GM04503 (cell line): ENCODE measurements at places on chromosomes 1 and 21.
A peak's percentile ranks its signal among the peaks of the same experiment; 100 is the strongest.

DNA sequence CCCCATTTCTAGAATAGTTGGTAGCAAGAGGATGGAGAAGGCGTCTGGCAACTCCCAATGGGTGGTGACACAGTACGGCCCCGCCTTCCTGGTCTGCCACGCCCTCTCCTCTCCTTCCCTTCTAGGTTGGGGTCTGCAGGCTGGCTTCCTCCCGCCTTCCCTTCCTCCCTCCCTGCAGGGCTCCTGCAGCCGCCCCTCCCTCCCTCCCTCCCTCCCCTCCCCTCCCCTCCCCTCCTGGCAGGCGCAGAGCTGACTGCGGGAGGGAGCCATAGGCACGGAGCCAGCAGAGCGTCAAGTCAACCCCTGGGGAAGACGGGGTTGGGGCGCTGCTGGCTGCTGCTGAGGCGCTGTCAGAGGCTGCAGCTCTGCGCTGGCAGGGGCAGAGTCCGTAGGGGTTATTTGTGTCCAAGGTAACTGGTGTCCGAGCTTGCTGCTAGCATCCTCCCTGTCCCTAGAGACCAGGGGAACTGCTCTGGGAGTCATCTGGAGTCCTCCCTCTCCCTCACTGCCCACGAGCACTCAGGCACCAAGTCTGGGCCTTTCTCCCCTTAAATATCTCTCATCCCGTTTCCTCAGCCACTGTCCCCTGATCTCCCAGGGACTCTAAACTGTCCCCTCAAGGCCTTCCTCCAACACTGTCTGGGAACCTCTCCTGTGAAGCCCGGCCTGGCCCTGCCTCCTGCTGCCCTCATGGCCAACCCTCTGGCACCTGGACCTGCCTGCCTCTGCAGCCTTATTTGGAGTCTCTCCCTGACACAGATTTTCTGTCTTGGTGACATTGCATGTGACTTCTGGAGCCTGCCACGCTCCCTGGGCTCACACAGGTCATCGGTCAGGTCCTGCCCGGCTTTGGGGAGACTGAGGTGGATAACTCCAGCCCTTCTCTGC, 57.4 kb upstream of the ACOT11 start:
- no peak for DNase-seq

- DNase-seq = no peak
These were observed 7.2 kb downstream of the CNST start for GRCh38 chr1:246573491-246573890.

- no peak for DNase-seq
These were observed 303.6 kb downstream of the LMX1A start for GRCh38 chr1:165052936-165053335.

DNA sequence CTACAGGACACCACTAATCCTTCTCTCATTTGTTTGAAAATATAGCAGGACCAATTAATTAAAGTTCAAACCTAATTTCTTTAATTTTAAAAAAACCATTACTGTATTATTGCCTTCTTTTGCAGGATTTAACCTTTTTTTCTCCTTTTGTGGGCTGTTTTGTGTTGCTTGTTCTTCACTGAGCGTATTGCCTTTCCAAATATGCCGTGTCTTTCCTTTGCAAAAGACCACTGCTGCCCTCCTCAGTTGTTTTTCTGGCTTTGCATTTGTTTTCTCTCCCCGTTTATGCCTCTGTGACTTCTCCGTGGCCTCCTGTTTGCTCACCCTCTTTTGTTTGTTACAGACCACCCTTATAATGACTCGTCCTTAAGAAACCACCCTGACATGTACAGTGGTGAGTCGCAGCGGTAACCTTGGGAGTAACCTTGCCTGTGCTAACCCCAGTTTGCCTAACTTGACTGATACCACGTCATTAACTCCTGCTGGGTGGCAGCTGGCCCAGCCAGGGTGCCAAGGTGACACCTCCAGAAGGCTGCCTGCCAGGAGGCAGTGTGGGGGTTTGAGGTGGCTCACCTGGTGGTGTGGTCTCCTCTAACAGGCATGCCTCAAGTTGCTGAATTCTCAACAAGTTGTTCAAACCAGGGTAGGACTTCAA, 81.1 kb upstream of the CNTN2 start:
- DNase-seq = no peak

DNA sequence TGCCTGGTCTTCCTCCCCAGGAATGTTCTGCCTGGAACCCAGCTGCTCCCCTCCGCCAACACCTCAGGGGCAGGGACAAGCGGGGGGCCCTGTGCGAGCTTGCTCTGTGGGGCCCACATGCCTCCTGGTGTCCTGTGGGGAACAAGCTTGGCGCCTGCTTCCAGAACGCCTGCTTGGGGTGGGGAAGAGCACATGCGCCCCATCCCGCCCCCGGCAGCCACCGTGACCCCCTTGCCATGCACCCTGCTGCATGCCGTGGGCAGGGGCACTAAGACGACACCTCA, 57.4 kb downstream of the MEGF6 start:
- DNase-seq = no peak

DNA sequence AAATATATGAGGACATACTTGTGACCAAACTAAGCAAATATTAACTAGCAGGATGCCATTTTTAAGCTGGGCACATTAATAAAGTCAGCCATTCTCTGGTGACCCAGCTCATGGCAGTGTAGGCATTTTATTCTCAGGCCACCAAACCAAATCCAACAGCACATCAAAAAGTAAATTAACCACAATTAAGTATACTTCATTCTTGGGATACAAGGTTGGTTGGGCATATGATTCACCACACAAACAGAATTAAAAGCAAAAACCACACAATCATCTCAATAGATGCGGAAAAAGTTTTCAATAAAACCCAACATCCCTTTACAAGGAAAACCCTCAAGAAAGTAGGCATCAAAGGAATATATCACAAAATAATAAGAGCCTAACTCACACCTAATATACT, 101.3 kb downstream of the FAF1 start:
- no peak for DNase-seq

DNA sequence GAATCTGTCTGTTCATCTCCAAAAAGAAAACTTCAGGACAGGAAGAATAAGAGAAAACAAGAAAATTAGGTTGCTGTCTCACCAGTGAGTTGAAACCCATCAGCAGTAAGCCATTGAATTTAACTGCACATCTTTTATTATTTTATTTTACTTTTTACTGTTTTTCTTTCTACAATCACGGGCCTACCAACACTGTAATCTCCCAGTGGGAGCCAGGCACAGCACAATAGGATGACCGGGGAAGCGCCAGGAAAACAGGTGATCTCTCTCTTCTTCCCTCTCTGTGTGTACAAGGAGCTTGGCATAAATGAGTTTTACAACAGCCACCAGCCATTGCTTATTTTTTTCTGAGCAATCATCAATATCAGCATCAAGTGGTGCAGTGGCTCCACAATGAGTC, 113.1 kb upstream of the ESRRG start:
- no peak for DNase-seq

DNA sequence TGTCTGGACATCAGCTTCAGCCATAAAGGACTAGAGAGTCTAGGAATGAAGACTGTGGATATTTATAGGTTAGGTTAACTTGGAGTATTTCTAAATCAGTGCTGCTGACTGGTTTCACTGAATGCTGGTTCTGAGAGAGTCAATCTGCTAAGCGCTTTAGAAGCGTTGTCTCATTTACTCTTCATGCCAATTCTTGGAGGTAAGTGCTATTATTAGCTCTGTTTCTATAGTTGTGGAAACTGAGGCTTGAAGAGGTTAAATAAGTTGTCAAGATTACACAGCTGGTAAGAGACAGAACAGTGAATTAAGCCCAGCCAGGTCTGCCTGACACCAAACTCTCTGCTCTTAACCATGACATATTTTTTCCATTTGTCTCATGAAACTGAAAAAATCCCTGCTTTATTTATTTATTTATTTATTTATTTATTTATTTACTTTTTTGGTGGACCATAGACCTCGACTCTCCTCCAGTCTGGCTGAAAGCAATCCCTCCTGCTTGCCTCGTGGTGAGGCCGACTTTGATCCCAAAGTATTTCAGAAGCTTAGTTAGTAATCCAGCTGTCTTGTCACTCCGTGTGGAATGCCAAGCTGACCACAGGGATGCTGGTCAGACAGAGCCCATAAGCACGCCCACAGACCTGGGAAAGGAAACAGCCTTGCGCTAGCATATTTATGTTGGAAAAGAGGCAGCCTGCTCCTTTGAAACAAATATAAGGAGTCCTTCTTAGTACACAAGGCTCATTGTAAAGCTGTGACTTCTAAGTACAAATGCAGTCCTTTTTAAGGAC, 16.9 kb downstream of the NTMT2 start:
- DNase-seq = peak; percentile 71

DNA sequence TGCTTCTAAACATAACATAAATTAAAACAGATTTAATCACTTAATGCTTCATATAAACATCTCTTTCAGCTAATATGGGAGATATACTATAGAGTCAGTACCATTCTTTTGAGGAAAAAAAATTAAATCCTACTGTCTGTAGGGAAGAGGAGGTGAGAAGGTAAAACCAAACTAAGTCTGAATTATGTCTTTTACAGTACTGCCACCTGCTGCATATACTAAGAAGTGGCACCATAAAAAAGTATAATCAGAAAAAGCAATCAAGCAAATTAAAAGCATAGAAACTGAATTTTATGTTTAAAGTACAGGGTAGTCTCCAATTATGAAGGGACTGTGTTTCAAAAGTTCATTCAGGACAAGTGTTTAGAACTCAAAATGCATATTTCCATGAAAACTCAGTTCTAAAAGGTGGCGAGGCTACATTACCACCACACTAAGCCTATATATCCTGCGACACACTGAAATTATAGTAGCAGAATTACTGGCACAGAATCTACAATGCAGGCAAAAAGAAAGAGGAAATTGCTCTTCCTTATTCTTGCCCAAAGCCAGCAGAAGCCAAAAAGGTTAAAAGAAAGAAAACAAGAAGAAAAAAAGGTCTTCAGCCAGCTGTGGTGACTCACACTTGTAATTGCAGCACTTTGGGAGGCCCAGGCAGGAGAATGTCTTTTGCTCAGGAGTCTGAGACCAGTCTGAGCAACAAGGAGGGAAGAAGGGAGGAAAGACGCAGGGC, 9.0 kb downstream of the NSL1 start:
- DNase-seq = no peak

DNA sequence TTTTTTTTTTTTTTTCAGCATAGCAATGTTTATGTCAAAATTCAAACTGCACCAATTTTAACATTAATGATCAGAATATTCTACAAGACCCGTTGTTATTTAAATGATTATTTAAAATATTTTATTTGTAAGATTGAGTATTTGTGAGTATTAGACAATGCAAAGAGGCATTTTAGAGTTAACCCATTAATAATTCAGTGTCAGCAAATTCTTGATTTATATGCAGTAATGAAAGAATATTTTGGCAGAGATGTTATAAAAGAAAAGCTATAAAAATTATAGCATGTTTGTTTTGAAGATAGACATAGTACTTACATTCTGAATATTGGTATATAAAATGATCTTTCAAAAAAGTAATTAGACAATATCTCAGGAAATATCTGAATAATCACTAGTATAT, 269.5 kb upstream of the ZRANB2 start:
- DNase-seq = no peak

GRCh38 chr1:153474347-153474746, 13.9 kb upstream of the S100A7 start:
- no peak for DNase-seq

DNA sequence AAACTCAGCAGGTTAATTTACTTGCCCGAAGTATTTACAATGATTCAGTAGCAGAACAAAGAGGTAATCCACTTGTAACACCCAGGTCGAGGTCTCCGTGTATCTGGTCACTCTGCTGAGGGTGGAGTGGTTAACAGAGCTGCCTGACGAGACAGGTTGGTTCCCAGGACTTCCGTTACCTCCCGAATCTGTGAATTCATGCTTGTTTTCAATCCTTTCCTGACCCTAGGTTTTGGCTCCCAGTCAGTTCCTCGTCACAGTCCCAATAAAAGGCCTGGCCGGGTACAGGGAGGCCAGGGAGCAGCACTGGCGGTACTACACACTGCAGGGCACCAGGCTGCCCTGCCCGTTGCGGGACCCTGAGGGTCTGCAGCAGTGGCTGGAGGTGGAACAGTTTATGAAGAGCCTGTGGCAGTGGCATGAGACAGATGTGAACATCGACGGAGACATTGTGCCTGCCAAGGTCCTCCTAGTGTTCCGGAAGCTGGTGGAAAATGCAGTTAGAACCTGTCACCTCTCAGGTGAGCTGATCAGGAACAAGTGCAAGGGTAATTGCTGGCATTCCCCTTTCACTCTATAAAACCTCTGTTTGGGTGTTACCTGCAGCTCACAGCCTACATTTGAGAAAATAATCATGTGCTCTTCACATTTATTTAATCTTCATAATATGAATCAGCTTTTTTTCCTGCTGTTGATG, 12.8 kb downstream of the MAB21L3 start:
- DNase-seq = no peak

DNA sequence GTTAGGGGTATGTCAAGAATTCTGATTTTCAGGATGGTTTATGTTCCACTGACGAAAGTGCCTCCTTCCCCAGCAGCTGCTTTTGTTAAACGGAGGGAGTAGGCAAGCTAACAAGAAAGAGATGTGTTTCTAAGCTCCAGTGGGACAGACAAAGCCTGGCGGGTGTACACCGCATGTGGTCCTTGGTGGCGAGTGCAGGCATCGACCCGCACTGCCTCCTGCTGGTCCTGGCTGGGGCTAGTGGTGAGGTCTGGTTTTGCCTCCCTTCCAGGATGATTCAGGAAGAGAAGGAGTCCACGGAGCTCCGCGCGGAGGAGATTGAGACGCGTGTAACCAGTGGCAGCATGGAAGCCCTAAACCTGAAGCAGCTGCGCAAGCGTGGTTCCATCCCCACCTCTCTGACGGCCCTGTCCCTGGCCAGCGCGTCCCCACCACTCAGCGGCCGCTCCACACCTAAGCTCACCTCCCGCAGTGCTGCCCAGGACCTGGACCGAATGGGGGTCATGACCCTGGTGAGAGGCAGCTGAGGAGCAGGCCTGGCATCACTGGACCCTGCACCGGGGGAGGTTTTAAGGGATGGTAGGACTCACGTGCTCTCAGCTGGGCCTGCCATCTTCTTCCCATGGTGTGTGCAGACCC, 29.0 kb downstream of the PPFIA4 start:
- no peak for DNase-seq

GRCh38 chr1:178092878-178093493, 918 bp upstream of the RASAL2 start:
- no peak for DNase-seq

DNA sequence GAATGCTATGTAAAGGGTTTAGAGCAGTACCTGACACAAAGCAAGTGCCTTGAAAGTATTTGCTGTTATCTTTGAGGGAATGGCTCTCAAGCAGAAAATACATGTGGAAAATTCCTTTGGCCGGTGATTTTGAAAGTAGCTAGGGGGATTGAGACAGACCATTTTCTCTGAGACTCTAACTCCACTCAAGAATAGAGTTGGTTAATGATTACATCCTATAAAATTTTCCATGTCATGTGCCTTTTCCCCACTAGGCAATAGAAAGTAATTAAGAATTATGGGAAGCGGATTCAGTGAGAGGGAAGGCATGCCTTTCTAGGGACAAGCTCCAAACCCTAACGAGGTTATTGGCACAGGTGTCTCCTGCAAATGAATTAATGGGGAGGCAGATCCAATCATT, 276.0 kb downstream of the GPATCH2 start:
- DNase-seq = no peak

DNA sequence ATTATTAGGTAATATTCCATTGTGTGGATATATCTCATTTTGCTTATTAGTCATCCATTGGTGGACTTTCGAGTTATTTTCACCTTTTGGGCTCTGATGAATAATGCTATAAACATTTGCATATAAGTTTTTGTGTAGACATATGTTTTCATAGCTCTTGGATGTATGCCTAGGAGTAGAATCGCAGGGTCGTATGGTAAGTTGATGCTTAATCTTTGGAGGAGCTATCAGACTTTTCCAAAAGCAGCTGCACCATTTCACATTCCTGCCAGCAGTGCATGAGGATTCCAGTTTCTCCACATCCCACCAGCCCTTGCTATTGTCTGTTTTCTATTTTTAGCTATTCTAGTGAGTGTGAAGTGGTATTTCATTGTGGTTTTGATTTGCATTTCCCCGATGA, 120.3 kb upstream of the TMEM51 start:
- DNase-seq = no peak
